Naive thymus-derived CD4-positive, alpha-beta T cell (primary cell): ENCODE measurements at places on chromosomes 13 and 19. TPM values are rescaled to one million over a fixed set of nuclear protein-coding genes. Genes with fewer than 3 reads are reported as not detected.

The IGFL1 gene
- not detected for total RNA-seq

The FUT1 gene
- not detected for total RNA-seq

The FFAR1 gene
- 1.3 TPM for total RNA-seq

DNA sequence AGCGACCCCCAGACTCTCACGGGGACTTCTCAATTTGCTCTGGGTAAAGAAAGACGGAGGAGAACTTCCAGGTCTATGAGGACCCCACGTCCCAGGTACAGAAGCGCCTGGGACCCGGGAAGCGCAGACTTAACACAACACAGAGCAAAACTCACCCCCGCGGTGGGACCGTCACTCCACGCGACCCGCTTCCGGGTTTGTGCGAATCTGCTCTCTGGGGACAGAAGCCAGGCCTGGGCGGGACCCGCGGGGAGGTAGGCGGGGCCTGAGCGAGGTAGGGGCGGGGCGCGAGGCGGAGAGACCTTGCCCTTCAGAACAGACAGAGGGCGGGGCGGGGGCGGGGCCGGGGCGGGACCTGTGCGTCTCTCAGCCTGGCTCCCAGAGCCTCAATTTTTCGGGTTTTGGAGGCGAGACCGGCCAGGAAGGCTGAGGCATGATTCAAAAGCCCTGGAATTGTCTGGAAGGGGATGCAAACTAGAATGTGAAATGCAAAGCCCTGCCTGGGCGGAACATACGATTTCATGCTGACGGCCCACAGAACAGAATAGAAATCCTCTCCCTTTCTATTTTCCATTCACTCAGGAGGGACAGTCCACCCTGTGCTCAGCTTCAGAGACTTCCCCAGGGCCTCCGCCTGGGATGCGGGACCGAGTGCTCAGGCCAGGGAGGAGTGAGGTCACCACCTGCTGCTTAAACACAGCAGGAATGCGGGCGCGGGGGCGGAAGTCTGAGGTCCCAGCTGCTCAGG, 19.3 kb upstream of the ZNF888 start:
- DNase-seq = peak; percentile 94

GRCh38 chr19:48400018-48400742, 6.7 kb downstream of the GRIN2D start:
- DNase-seq = no peak

DNA sequence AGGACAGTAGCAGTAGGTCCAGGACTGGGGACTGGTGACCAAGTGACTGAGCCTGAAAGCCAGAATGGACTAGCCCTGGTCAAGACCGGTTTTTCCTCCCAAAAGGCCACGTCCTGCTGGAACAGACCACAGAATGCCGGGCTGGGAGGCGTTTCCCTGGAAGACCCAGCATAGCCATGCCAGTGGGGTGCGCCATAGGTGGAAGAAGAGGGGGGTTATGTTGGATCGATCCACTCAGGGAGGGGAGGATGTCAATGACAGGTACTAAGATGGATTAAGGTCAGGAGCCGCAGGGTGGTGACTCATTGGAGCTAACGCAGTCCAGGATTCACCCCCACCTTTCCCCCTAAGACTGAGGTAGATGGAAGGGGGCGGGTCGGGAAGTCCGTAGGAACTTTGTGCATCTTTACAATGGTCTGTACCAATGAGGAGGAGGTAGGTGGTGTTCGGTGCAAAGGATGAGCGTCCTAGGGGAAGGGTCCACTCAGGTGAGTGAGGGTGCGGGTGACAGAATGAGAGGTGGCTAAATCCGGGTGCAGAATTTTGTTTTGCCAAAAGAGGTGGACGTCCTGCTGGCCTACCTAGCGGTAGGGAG, 21.0 kb downstream of the VASP start:
- DNase-seq = no peak

- no peak for DNase-seq
These were observed 144.4 kb downstream of the DIAPH3 start for GRCh38 chr13:60019119-60019993.

- DNase-seq = no peak
These were observed 300.1 kb downstream of the TEX29 start for GRCh38 chr13:111620586-111620985.

- DNase-seq = no peak
These were observed 92.1 kb downstream of the AKAP11 start for GRCh38 chr13:42363941-42364612.

DNA sequence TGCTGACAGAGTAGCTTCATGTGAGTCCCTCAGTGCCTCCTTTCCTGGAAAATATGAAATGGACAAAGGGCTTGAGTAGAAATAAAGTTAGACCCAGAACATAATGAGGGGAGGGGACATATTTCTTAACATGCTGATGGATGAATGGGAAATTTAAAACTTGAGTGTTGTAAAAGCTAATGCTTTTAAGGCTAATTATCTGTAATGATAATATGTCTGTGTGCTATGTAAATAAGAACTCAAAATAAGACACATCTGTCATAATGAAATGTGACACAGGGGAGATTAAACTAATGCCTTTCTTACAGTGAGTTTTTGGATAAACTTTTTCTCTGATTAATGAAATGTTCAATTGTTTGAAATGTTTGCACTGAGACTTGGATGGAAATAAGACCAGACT, 65.8 kb upstream of the RFXAP start:
- no peak for DNase-seq

GRCh38 chr19:38892841-38893240, 6.6 kb downstream of the SIRT2 start:
- no peak for DNase-seq
